ENCODE measurements at places on chromosomes 5 and 9.

- no peak for DNase-seq
Observed at GRCh38 chr5:96822686-96823459, 15.1 kb upstream of the ERAP1 start.

DNA sequence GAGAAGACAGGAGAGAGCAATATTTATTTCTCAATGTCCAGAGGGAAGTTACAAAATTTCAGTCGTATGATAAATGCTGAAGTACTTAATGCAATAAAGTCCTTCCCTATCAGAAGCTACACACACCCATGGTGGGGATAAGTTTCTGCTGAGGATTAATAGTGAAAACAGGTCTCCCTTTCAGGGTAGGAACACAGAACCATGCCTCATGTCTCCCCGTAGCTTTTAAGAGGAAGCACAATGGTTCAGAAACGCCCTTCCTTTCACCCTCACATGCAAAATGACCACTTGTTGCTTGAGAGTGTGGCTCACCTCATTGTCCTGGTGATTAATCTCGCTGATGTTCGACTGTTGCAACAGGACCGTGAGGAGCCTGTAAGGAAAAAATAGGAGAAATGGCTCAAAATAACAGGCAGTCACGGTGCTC is 73.6 kb downstream of the ANKRD55 start:
- no peak for DNase-seq

- DNase-seq, result no peak
Observed at GRCh38 chr9:2128141-2128540, 113.0 kb downstream of the SMARCA2 start.

GRCh38 chr9:132755096-132755495 is 84.8 kb downstream of the GTF3C4 start:
- no peak for DNase-seq

DNA sequence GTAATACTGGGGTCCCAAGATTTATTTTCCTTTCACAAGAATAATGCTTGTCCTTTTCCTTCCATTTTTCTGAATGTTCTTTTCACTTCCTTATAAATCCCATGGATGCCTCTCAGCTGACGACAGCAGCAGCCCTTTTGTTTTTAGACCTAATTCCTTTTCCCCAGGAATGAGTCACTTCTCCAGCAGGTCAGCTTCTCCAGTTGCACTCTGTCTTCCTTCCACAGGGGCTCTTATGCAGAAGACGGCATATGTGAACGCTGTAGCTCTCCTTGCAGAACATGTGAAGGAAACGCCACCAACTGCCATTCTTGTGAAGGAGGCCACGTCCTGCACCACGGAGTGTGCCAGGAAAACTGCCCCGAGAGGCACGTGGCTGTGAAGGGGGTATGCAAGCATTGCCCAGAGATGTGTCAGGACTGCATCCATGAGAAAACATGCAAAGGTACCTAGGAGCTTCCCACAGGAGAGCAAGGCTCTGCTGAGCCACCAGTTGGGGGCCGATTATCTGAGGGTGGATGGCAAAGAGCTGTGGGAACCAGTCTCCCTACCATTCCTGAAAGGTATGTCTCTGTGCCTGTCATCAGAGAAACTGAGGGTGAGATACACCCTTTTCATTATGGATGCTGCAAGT is 72.9 kb downstream of the RFK start:
- DNase-seq, result no peak

DNA sequence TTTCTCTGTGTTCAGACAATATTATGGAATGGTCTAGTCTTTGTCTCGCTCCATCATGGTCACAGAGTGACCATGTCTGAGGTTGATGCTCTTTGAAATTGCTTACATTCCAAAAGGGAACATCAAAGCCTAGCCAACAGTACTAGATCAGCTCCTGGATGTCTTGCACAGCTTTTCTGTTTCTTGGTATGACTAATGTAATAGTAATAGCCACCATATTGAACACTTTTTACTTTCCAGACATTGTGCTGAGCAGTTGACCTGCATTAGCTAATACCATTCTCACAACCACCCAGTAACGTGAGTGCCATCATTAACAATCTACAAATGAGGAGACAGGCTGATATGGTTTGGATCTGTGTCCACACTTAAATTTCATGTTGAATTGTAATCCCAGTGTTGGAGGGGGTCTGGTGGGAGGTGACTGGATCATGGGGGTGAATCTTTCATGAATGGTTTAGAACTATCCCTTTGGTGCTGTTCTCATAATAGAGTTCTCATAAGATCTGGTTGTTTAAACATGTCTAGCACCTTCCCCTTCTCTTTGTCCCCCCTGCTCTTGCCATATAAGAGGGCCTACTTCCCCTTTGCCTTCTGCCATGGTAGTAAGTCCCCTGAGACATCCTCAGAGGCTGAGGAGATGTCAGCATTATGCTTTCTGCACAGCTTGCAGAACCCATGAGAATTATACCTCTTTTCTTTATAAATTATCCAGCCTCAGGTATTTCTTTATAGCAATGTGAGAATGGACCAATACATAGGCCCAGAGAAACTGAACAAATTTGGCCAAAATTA is 577.5 kb upstream of the CLINT1 start:
- DNase-seq, result no peak

DNA sequence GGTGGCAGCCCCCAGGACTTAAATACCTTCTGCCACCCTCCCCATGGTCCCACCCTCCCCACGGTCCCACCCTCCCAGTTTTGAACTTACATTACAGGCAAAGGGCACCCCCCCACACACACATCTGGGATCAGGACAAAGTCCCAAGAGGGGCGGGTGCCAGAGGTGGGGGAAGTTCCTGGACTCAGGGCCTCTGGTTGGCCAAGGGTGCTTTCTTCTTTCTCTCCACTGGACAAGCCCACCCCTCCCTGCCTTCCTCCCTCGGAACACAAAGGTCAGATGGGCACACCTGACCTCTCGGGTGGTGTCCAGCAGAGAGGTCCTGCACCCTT is 19.1 kb upstream of the RALGDS start:
- DNase-seq, result no peak

DNA sequence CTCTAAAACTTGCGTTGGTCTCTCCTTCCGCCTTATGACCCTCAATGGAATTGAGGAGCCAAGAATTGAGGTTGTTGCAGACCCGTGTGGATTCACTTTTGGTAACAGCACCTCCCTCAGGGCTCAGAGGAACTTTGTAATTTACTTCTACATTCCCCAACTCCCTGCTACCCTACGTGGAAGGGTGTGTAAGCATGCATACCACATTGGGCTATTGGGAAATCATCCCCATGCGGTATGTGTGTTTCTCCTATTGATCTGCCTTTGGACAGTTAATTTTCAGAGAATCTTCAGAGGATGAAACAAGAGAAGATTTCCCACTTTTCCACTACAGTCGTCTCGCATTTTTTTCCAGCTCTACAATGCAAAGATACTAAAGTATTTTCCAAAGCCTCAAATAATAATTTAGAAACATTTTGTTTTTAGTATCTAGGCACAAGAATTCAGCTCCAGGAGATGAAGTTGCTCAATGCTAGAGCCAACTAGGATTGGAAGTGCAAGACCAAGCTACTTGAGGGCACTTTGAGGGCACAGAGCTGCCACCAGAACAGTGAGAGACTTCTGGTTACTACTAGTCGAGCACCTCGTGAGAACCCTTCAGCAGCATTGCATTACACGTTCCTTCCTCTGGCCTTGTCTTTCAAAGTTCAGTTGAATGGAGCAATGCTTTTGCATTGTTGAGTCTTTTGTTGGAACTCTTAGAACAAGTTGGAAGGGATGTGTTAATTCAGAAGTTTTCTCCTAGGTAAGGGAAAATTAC is 3.4 kb downstream of the C1QTNF3 start:
- DNase-seq, result no peak

DNA sequence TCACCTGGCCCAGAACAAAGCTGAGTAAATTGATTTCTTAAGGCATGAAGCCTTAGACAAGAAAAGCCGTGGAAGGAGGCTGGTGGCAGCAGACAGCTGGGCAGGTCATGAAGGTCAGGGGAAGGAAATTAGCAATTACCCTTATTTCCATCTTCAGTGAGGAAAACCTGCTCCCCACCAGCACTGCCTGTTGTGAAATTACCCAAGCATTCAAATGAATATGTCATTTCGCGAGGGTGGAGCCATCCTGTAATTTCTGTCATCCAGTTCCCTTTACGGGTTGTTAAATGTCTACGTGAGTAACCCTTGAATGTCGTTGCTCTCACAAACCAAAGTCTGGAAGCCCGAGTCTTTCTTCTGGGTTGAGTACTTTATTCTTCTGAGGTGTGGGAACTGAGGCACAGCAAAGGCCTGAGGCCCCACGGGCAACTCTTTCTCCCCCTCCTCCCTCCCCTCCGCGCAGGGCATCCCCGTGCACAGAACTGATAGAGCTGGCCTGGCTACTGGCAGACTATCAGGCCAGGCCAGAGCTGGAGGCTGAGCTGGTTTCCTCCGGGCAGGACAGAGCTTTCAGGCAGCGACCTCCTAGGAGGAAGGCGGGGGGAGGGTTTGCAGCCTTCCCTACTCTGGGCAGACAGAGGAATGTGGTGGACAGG is 22.0 kb upstream of the AK3 start:
- no peak for DNase-seq

DNA sequence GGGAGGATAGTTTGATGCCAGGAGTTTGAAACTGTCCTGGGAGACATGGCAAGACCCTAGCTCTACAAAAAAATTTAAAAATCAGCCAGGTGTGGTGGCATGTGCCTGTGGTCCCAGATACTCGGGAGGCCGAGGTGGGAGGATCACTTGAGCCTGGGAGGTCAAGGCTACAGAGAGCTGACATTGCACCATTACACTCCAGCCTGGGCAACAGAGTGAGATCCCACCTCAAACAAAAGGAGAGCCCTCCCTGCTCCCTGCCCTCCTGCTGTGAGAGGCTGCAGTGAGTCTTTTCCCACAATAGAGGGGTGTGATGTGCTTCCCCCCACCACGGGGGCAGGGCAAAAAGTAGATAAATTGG is 10.1 kb upstream of the CCDC187 start:
- no peak for DNase-seq
